ENCODE measurements at places on chromosomes 7 and 10. TPM values are rescaled to one million over a fixed set of nuclear protein-coding genes. Genes with fewer than 3 reads are reported as not detected.

GRCh38 chr10:101785801-101786200 lies 2.6 kb upstream of the NPM3 start:
- no peaks in the 10 kb centered on the region for H3K27me3 ChIP-seq
- no peak overlapping the region for H3K4me3 ChIP-seq
- no peak for DNase-seq
- peaks cover 30% of the 10 kb centered on the region for H3K36me3 ChIP-seq

Gene MLXIPL
- 138 TPM for polyA plus RNA-seq

DNA sequence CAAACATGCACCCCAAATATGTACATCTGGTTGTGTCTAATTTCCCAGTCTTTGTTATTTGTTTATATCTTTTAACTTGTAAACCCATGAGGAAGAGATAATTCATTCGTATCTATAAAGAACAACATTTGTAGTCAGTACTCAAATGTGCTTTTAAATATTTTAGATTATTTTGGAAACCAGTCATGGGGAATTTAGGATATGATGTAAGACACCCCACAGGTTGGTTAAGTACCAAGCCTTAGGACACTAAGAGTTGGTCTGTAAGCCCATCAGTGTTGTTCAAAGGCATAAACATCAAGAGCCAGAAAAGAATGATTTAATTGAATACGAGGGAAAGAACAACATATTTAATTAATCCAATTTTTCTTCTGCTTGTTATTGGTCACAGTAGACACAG lies 421.1 kb upstream of the SEMA3C start:
- no peaks in the 10 kb centered on the region for H3K27me3 ChIP-seq
- no peak overlapping the region for H3K27ac ChIP-seq
- H3K36me3 ChIP-seq: no peaks in the 10 kb centered on the region
- H3K4me1 ChIP-seq: no peaks in the 10 kb centered on the region
- DNase-seq: no peak

- H3K4me1 ChIP-seq: no peaks in the 10 kb centered on the region
- no peak overlapping the region for H3K27ac ChIP-seq
- no peak overlapping the region for H3K4me3 ChIP-seq
- no peaks in the 10 kb centered on the region for H3K27me3 ChIP-seq
- no peaks in the 10 kb centered on the region for H3K36me3 ChIP-seq
These were observed 641.2 kb upstream of the VSTM2A start for GRCh38 chr7:53900856-53901528.

DNA sequence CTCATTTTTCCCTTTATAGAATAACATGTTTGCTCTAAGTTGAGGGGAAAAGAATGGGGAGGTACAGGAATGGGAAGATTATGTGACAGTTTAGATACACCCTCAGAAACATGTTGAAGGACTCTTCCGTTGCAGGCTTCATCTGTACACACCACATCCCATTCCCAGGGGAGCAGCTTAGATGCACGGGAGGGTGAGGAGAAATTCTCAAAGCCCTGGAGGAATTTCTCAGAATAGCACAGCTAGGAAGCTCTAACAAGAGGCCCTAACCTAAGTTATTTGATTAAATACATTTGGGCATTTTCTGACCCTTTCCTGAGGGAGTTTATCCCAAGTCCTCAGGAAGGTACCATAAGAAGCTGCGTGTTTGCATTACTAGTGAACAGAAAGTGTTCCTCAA lies 660.2 kb upstream of the IGFBP3 start:
- no peaks in the 10 kb centered on the region for H3K36me3 ChIP-seq
- no peaks in the 10 kb centered on the region for H3K27me3 ChIP-seq
- no peak overlapping the region for H3K4me3 ChIP-seq
- no peak for DNase-seq
- no peaks in the 10 kb centered on the region for H3K4me1 ChIP-seq
- no peak overlapping the region for H3K27ac ChIP-seq

DNA sequence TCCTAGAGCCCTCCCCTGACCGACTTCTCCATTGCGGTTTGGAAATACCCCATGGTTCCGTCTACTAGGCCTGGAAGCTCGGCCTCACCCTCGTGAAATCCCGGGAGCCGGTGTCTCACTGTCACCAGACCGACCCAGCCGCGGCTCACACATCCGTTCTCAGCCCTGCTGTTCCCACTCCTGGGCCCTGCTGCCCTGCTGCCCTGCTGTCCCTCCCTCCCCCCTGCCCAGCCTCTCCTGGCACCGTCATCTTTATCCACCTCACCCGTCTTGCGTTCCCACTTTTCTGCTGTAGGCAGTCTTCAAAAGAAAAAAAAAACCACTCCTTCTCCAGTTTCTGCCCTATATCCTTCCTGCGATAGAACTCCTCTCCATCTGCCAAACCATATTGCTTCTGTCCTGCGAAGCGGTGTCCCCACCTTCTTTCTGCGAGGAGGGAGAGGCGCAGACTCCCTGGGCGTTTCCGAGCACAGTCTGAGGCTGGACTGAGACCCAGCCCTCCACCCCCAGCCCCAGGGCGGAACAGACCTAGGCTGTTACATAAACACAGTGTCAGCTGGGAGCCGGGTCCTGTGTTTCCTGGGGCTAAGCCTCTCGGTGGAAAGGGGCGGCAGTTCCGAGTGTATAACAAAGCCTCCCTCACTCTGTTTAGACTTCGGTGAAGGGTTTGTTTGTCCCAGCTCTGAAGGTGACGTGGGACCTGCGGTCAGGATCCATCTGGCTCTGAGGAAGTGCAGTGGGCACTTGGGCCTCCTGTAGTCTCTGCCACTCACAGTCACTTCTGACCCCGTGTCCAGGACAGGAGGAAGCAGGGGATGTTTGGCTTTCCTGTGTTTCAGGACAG lies 2.8 kb downstream of the AGAP3 start:
- H3K4me1 ChIP-seq: no peaks in the 10 kb centered on the region
- H3K36me3 ChIP-seq: no peaks in the 10 kb centered on the region
- H3K4me3 ChIP-seq: no peak overlapping the region

DNA sequence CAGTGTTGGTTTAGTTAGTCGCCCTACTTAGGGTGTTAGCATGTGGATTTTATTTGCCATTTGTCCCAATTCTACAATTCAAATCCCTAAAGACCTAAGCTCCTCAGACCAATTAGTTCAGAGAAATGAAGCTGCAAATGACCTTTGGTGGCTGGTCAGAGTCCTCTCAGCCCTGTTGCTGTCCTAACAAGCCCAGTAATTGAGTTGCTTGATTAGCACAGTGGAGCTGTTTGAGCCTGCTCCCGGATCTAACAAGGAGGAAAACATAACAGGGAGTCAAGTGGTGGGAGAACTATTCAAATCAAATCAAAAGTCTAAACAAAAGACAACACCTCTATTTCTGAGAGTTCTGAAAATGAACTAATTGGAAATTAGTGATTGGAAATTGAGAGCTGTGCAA lies 22.1 kb downstream of the ZDHHC6 start:
- H3K27ac ChIP-seq: peak overlapping the region; percentile 61
- peaks cover 27% of the 10 kb centered on the region for H3K36me3 ChIP-seq
- H3K4me3 ChIP-seq: no peak overlapping the region
- no peaks in the 10 kb centered on the region for H3K4me1 ChIP-seq
- no peaks in the 10 kb centered on the region for H3K27me3 ChIP-seq
- DNase-seq: peak; percentile 82

DNA sequence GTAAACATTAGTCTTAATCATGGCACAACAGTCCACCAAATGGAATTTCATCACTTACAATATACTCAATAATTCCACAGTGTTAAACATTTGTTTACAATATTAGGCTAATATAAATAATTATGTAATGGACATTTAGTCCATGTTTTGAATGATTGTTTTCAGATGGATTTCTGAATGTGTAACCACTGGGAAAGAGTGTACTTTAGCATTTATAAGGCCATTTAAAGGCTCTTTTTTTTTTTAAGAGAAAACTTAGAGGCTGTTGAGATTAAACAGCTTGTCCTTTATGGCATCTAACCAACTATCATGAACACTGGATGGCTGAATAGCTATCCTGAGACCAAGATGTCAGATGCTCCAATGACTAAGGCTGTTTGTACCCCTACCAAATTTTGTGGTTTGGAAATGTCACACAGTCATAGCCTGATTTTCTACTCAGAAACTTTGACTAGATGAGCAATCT lies 248.3 kb upstream of the GLI3 start:
- no peak overlapping the region for H3K27ac ChIP-seq
- H3K36me3 ChIP-seq: no peaks in the 10 kb centered on the region
- H3K4me3 ChIP-seq: no peak overlapping the region
- DNase-seq: no peak

DNA sequence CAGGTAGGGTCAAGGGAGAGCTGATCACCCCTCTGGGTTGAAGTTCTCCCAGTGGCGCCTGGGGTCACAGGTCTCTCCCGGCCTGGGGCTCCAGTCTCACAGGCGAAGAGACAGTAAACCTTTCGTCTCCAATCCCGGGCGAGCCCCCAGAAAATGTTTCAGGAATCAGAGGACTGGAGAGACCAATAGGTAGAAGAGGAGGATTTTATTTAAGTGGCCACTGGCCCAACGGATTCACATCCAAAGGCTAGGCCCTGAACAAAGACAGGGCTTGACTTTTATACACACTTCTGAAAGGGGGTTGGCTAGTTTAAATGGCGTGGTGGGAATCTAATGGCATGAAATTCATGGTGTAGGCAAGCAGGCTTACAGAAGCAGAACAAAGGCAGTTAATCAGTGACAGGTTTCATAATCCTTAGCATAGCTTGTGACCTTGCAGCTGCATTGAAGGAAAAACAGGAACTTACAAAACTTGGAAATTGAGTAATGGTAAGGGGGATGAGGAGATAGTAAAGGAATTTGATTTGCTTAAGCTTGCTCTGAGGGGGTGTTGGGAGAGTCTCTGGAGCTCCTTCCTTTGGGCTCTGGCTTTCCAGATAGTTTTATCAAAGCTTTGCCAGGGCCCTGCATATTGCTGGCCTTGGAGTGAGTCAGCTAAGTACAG lies 105.5 kb downstream of the TRIM24 start:
- H3K27ac ChIP-seq: no peak overlapping the region
- peaks cover 10% of the 10 kb centered on the region for H3K36me3 ChIP-seq
- no peaks in the 10 kb centered on the region for H3K4me1 ChIP-seq
- peak; percentile 30 for DNase-seq
- no peak overlapping the region for H3K4me3 ChIP-seq

Gene IQUB
- not detected for polyA plus RNA-seq

Gene CCDC3
- 0.22 TPM for polyA plus RNA-seq

Gene LEP
- not detected for polyA plus RNA-seq

GRCh38 chr10:23096802-23097549 lies 1.6 kb downstream of the MSRB2 start:
- peak overlapping the region; percentile 85 for H3K27ac ChIP-seq
- no peaks in the 10 kb centered on the region for H3K27me3 ChIP-seq
- H3K4me3 ChIP-seq: no peak overlapping the region
- peaks cover 3% of the 10 kb centered on the region for H3K4me1 ChIP-seq
- H3K36me3 ChIP-seq: no peaks in the 10 kb centered on the region
- DNase-seq: peak; percentile 14

GRCh38 chr10:71727105-71727737 lies 7.6 kb upstream of the C10orf105 start:
- peak; percentile 29 for DNase-seq
- peak overlapping the region; percentile 58 for H3K27ac ChIP-seq
- no peaks in the 10 kb centered on the region for H3K36me3 ChIP-seq
- no peaks in the 10 kb centered on the region for H3K27me3 ChIP-seq
- no peak overlapping the region for H3K4me3 ChIP-seq

Gene TSPAN12
- 31.3 TPM for polyA plus RNA-seq

Gene FAM237B
- polyA plus RNA-seq: not detected

- no peak overlapping the region for H3K27ac ChIP-seq
- H3K27me3 ChIP-seq: no peaks in the 10 kb centered on the region
- DNase-seq: no peak
- H3K36me3 ChIP-seq: no peaks in the 10 kb centered on the region
- no peak overlapping the region for H3K4me3 ChIP-seq
These were observed 266.1 kb downstream of the PARD3 start for GRCh38 chr10:34549001-34549400.

GRCh38 chr10:50275650-50276235 lies 24.4 kb upstream of the ASAH2 start:
- H3K4me3 ChIP-seq: no peak overlapping the region
- no peak overlapping the region for H3K27ac ChIP-seq
- H3K36me3 ChIP-seq: no peaks in the 10 kb centered on the region

- H3K4me3 ChIP-seq: no peak overlapping the region
- H3K27me3 ChIP-seq: no peaks in the 10 kb centered on the region
- H3K27ac ChIP-seq: no peak overlapping the region
- H3K4me1 ChIP-seq: peaks cover 4% of the 10 kb centered on the region
- H3K36me3 ChIP-seq: peaks cover 3% of the 10 kb centered on the region
These were observed 8.4 kb downstream of the AQP1 start for GRCh38 chr7:30920021-30920583.
